Stimulated activated CD4-positive, alpha-beta T cell treated with anti-CD3 and anti-CD28 coated beads, Interleukin-12 subunit alpha, Interleukin-12 subunit beta, amount 100 ng/mL, for 4 hours (primary cell): ENCODE measurements at places on chromosomes 12 and 14.

DNA sequence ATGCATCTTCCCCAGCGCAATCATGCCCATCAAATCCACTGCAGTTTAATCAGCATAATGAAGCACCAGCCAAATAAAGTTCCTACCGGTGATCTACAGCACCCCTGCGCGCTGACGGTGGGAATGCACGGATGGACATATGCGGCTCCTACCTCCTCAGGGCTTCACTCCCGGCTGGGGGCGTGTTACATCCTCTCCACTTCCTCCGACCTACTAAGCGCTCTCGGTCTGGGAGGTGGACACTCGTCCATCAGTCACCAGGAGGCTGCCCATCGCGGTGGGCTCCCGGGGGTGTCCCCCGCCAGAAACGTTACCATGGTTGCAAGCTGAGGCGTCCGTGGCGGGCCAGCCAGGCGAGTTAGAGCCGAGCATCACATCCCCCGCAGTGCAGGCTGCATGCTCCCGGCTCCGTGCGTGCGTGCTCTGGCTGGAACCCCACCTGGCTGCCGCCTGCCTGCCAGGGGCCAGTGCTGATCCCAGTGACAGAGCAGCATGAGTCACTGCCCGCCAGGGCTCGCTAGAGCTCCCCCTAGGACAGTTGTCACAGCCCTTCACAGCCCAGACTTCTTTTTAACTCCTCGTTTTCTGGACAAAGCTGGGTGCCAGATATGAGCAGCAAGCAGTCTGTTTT lies 73.0 kb downstream of the CIT start:
- no peak for DNase-seq

DNA sequence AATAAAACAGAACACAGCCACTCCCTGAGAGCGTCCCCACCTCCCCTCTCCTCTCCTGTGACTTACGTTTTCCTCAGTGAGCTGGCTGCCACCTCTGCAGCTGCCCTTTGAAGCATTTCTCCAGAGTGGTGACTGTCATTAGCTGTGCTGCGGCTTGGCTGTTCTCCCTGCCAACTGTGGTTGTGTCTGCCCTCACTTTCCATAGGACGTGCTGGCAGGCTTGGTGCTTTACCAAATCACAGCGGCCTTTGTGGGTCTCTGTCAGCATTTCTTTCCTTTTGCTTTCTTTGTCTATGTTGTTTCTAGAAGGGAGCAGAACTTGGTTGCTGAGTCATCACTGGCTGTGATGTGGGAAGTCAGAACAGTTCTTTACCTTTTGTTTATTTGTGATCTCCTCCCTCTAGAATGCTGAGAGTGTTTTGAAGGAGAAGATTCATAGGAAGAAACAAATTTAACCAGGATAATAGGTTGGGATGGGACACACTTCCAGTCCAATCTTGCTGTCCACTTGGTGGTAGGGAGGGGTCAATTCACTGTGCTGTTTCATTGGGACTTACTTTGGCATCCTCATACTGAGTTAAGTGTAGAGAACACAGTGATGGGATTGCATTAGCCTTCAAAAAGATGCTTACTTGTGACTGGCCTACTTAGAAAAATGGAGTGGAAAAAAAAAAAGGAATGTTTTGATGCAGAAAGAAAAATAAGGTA lies 88.2 kb downstream of the TMX1 start:
- DNase-seq, result peak; percentile 7

- no peak for DNase-seq
Observed at GRCh38 chr14:55451398-55451797, 11.0 kb upstream of the TBPL2 start.

DNA sequence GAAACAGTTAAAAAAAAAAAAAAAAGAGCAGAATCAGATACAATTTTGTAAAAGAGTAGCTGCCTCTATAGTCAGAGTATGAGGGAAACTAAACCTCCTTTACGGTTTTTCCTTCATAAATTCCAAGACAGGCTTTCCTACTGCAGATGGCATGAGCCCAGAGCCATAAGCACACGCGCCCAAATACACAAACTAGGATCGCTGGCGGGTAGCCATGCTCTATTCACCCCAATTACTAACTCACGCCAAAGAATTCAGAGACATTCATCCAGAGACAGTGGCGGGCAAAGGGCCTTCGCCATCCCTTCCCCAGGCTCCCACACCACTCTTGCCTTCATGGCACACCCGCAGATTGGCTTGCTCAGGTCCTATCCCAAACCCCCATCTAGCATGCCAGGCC lies 48.2 kb downstream of the MOK start:
- no peak for DNase-seq

DNA sequence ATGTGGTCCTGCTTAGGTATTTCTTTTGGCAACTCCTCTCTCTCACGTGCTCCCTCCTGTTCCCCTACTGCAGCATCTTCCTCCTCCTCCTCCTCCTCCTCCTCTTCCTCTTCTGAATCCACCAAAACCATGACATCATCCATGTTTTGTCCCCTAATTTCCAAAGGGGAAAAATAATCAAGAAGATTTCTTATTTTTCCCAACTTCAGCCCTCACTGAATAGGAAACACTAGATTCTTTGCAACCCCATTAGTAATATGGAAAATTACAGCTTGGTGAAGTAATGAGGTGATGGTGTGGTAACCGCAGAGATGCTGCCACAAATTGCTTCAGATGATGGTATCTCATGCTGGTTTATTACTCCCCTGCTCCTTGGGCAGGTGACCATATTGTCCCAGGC lies 7.5 kb upstream of the WSB2 start:
- no peak for DNase-seq

GRCh38 chr12:67425394-67425793 lies 156.2 kb downstream of the CAND1 start:
- no peak for DNase-seq

DNA sequence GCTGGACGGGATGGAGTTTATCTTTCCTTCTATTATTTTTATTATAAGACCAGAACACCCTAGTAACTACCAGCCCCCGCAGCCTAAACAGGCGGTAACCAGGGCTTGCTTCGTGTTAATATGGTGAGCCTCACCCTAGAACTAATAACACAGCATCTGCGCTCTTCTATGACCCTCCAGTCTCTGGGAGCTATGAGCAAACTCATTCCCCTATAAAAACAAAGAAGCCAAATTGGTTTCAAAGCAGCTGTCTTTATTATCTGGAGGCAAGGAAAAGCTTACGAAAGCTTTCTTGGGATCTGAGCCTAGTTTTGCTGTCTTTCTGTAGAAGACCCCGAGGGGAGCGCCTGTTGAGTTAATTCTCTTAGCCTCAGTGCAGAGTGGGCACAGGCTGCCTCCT lies 85.0 kb downstream of the TBX5 start:
- DNase-seq, result no peak

- DNase-seq, result no peak
Observed at GRCh38 chr12:112782943-112783342, 8.6 kb upstream of the RPH3A start.

DNA sequence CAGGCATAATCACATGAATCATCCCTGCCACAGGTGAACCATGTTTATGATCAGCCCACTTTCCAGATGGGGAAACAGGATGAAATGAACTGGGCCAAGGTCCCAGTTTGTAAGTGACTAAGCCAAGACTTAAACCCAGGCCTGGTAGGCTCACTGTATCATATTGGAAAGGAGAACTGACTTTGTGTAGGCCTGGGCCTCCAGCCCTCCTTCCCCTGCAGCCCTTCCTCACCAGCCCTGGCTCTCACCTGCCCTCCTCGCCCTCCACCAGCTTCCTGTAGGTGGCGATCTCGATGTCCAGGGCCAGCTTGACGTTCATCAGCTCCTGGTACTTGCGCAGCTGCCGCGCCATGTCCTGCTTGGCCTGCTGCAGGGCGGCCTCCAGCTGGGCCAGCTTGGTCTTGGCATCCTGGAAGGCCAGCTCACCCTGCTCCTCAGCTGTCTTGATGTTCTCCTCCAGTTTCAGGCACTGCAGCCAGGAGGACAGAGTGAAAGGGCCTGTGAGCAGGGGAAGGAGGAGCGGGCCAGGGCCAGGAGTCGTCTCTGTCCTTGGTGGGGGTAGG lies 19.8 kb downstream of the KRT80 start:
- no peak for DNase-seq

GRCh38 chr12:10082117-10082874 lies 16.5 kb downstream of the CLEC1A start:
- no peak for DNase-seq

GRCh38 chr12:98543701-98544100 lies 28.3 kb downstream of the TMPO start:
- no peak for DNase-seq

DNA sequence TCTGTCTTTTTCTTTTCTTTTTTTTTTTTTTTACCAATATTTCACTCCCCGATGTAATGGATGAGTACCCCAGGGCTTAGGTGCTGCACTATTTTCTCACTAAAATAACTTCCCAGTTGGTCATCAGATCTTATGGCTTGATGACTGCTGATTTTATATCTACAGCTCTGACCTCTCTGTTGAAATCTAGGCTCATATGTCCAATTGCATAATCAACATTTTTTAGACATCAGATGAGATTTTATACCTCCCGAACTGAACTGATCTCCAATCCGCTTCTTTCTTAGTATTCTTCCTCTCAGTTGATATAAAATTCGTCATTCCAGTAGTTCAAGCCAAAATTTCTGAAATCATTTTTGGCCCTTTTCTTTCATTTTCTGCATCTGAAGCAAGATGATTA lies 1236.5 kb downstream of the SLC16A7 start:
- no peak for DNase-seq

DNA sequence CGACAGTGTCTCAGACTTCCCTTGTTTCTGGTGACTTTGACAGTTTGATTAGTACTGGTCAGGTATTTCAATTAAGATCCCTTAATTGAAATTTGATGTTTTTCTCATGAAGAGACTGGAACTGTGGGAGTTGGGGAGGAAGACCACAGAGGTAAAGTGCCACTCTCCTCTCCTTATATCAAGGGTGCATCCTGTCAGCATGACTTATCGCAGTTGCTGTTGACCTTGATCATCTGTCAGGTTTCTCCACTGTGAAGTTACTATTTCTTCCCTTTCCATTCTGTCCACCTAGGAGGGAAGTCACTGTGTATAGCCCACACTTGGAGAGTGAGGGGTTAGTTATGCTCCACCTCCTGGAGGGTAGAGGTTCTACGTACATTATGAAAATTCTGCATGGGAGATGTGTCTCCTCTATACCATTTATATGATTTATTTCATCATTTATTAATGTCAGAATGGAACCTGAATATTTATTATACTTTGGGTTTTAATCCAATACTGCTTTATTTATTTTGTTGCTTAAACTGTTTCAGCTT lies 40.3 kb upstream of the SMOC1 start:
- DNase-seq, result no peak

DNA sequence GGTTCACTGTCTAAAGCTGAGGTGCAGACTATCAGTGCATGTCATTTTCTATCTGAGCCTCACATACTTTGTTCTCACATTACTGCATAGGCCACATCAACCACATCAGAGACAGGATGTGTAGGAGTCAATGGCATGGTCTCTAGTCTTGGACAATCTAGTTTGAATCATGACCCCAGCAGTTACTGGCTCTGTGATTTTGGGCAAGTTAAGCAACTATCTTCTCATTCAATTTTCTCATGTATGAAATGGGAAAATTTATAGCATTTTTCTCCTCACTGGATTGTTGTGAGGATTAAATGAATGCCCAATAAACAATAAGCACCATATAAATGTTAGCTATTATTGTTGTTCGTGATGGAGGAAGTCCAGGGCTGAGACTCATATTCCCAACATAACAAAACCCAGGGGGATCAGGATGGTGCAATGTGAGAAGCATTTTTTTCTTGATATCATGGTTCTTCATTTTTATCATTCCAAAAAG lies 432.6 kb downstream of the LRIG3 start:
- DNase-seq, result no peak

DNA sequence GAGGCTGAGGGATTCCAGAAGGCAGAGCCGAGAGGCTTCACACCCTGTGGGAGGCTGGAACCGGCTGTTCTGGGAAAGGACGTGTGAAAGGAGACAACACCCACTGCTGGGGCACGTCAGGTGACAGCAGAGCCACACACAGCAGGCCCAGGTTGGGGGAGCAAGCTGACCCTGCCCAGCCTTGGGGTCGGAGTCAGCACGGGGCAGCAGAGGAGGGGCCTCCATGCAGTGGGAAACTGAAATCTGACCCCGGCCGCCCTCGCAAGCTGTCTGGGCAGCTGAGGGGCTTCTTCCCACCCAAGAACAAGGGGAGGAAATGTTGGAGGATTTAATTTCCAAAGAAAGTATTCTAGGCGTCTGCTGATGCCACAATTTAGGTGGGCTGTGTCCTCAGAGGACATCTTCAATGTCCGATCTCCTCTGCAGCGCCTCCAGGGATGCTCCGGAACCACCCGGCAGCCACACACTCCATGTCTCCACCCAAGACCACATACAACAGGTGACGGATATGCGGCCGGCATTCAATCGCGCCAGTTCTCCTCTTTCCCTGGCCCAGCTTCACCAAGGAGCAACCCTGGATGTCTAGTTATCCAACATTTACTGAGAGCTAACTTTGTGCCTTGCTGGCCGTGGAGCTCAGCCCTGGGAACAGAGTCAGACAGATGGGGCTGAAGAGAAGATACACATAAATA lies 30.7 kb downstream of the SNRNP35 start:
- DNase-seq, result no peak

GRCh38 chr12:78002878-78003277 lies 172.2 kb downstream of the NAV3 start:
- DNase-seq, result no peak

DNA sequence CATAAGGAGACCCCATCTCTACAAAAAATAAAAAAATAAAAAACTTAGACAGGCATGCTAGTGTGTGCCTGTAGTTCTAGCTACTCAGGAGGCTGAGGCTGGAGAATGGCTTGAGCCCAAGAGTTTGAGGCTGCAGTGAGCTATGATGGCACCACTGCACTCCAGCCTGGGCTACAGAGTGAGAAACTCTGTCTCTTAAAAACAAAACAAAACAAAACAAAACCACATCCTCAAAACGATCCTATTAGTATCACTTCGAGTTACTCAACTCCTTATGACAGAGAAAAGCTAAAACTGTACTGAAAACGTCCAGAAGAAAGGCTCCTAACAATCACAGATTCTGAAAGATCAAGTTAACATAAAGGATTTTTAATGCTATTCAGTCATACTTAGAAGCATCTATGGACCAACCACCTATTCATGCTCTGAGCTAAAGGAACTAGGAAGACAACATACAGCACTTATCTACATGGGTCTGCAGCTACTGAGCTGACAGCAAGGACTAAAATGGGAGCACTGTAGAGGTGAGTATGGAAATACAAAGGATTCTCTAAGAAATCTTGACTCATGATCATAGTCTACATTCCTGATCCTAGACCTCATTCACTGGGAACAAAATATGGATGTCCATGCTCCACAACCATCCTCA lies 75.3 kb upstream of the DUSP6 start:
- no peak for DNase-seq
